ENCODE measurements at places on chromosomes 11 and 22. TPM values are rescaled to one million over a fixed set of nuclear protein-coding genes. Genes with fewer than 3 reads are reported as not detected.

The HBB gene
- total RNA-seq, result not detected

The BIK gene
- not detected for total RNA-seq

The ACR gene
- total RNA-seq, result not detected

The SLC5A1 gene
- total RNA-seq, result not detected

The PACSIN3 gene
- 13.0 TPM for total RNA-seq

The BCO2 gene
- total RNA-seq, result 1.00 TPM

The SLC43A1 gene
- total RNA-seq, result 4.5 TPM

The LRP5 gene
- total RNA-seq, result 2.9 TPM

The BDNF gene
- total RNA-seq, result 61.8 TPM

The KCNJ1 gene
- total RNA-seq, result not detected

The PANX2 gene
- 1.5 TPM for total RNA-seq

The RFPL1 gene
- total RNA-seq, result not detected

The F2 gene
- not detected for total RNA-seq

The PVALB gene
- total RNA-seq, result not detected

The C11orf16 gene
- total RNA-seq, result not detected

The ANO1 gene
- not detected for total RNA-seq

The MMP10 gene
- total RNA-seq, result 3.6 TPM

The MRGPRX4 gene
- total RNA-seq, result not detected

The SOX10 gene
- not detected for total RNA-seq

The CD59 gene
- 1,162 TPM for total RNA-seq

The ZNF215 gene
- total RNA-seq, result 4.5 TPM

The CCDC73 gene
- not detected for total RNA-seq

The SERPING1 gene
- total RNA-seq, result not detected

The SCN4B gene
- total RNA-seq, result not detected

The MS4A12 gene
- not detected for total RNA-seq

The TESMIN gene
- 3.6 TPM for total RNA-seq

The SEPTIN5 gene
- 8.9 TPM for total RNA-seq

All from HFFc6 (cell line).